H7 (cell line): ENCODE measurements at places on chromosomes 12 and 14. TPM values are rescaled to one million over a fixed set of nuclear protein-coding genes. Genes with fewer than 3 reads are reported as not detected.

The SPATA7 gene
- total RNA-seq = 8.4 and 18.4 TPM in 2 replicates

The GLIPR1L2 gene
- total RNA-seq = not detected in 2 replicates

The TSPAN8 gene
- total RNA-seq = not detected in 2 replicates

The PRB2 gene
- not detected in 2 replicates for total RNA-seq

The CBLN3 gene
- 0.24 and 1.5 TPM in 2 replicates for total RNA-seq

The OVCH1 gene
- total RNA-seq = not detected in 2 replicates

The SERPINA12 gene
- not detected in 2 replicates for total RNA-seq

DNA sequence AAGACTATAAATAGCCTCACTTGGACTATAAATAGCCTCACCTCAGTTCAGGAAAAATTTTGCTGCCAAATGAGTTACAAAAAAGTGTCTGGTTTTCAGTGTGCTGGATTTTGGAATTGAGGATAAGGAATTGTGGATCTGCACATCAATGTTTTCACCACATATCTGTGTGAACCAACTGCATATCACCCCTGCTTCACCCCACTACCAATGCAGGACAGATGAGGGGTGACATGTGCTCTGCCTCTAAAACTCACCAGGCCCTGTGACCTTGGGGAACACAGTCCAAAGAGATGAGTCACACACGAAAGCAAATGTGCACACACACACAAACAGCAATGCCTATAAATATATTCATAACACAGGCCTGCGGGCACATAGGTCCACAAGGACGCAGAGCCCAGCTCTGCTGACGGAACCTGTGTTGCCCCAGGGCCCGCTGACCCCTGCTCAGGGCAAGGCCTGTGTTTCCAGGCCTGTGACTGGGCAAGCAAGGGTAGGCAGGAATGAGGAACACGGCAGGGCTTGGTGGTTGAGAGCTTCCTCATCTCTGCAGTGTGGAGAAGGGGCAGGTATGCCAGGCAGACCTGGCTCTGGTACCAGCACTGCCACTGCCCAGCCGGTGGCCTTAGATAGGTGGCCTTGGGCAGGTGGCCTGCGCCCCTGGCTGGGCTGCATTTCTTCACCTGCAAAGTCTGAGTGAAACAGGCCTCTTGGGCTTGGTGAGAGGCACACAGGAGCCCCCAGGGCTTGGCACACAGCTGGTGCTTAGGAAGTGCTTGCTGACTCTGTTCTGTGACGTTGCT, 82.4 kb downstream of the ARL6IP4 start:
- no peak for DNase-seq

- no peak for DNase-seq
Observed at GRCh38 chr14:76250302-76250701, 98.6 kb downstream of the GPATCH2L start.

GRCh38 chr14:67515386-67516079, 17.6 kb upstream of the PLEKHH1 start:
- DNase-seq = peak; percentile 86

DNA sequence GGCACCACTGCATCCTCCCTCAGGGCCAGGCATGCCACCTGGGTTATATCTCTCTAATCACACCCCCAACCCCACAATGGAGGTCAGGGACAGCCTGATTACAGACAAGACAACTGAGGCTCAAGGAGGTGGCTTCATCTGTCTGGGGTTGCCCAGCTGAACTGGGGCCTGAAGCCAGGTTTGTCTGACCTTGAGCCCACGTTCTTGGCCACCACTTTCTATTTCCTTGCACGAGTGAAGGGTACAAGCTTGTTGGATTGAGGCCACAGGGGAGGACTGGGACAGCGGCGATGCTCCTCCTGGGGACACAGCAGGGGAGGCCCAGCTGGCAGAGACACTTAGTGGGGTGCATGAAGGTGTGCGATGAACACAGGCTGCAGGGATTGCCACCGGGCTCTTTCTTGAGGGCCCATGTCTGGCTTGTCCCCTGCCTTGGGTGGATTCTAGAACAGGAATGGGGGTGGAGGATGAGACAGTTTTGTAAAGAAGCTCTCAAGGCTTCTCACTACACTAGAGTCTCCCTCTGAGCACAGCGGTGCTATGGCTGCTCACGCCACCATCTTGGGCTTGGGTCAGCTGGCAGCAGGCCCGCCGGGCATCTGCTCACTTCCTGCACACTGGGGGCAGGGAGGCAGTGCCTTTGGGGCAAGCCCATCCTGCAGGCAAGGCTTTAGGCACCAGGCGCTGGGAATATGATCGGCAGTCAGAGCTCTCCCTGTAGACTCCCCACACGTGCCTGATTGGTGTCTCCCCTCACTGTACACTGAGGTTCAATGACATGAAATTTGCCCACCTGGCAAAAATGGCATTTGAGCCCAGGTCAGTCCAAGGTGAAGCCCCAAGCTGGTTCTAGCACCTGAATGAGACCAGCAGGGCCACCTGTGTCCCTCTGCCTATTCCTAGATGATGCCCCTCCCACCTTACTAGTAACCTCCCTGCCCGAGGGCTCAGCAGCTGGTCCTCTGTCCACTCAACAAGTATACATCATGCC, 16.0 kb downstream of the RITA1 start:
- DNase-seq = peak; percentile 28

DNA sequence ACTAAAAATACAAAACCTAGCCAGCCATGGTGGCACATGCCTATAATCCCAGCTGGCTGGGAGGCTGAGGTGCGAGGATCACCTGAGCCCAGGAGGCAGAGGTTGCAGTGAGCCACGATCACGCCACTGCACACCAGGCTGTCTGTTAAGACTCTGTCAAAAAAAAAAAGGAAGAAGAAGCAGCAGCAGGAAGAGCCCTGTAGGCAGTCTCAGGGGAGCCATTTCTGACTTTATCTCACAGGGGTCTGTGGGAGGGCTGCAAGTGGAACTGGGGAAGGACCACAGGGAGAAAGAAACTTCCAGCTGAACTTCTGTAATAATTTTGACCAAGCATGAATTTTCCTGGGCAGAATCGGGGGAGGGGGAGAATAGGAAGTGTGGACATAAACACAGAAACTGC, 32.7 kb downstream of the GARIN6 start:
- no peak for DNase-seq

DNA sequence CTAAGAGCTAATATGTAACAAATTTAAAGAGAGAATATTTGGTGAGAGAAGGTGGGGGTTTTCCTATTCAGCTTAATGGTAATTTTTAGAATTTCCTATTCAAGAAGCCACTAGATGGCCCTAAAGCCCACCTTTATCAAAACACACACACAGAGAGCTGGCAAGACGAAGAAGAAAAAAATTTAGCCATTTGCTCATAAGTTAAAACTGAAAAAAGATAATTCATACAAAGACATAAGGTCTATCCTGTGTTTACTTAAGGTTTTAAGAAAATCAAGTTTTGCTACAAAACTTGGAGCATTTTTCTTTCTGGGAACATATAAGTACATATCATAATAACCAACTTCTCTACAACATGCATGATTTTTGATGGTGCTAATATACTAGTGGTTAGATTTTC, 46.8 kb upstream of the PCED1B start:
- DNase-seq = no peak

- no peak for DNase-seq
Observed at GRCh38 chr12:38056701-38057689, 259.6 kb upstream of the ALG10B start.

DNA sequence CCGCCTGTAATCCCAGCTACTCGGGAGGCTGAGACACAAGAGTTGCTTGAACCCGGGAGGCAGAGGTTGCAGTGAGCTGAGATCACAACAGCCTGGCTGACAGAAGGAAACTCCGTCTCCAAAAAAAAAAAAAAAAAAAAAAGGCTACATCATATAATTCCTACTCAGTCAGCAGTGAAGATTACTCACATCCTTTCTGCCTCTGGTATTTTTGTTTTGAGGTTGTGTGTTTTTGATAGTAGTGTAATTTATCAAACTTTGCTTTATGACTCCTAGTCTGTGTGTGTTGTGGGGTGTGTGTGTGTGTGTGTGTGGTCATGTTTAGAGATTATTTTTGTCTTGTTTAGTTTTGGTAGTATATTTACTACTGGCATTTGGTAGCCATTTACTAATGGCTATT, 29.8 kb upstream of the DLGAP5 start:
- no peak for DNase-seq

DNA sequence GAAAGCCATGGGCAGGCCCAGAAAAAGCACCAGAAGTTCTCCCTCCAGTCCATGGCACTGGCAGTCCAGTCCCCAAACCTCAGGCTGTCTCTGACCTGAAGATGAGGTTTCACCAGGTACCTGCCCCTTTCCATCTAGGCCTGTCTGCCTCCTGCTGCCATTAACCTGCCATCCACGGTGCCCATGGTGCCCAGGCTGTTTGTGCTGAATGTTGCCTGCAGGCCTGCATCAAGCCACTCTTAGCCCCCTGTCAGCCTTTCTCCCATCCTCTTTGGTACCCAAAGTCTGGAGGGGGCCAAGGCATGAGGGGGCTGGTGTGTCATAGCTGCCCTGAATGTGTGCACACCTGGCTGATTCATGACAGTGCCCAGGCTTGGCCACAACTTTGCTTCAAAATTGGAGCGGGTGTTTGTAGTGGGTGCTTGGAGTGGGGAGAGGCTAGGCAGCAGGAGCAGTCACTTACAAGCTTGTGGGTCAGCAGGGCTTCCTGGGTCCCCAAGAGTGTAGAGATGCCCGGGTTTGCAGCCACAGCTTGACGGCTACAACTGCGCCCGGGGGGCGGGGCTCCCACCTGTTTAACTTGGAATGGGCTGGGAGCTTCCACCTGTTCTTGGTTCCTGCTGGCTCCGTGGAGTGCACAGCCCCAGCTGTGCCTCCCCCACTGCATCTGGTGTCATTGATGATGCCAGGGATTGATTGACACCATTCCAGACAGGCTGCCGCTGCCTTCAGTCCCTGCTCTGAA, 88.5 kb downstream of the GPHN start:
- no peak for DNase-seq

- DNase-seq = peak; percentile 42
Observed at GRCh38 chr14:55438066-55438683, 2.2 kb downstream of the TBPL2 start.

GRCh38 chr14:50402965-50403364, 6.3 kb upstream of the CDKL1 start:
- DNase-seq = no peak

DNA sequence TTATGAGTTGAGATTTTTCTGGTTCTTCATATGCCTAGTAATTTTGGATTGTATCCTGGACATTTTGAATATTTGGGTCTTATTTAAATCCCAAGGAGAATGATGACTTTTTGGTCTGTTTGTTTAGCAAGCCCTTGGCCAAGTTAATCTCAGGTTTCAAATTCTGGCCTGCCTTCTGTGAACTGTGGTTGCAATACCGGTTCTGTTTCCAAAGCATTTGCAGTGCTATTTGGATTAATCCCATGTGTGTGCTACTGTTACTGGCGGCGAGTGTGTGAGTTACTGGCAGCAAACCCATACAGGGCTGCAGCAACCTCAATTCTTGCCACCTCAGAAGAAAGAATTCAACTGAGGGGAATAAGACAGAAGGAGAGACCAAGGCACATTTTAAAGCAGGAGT, 51.1 kb downstream of the TMEM260 start:
- no peak for DNase-seq

GRCh38 chr12:3253682-3254275, 176.6 kb downstream of the TSPAN9 start:
- DNase-seq = no peak

DNA sequence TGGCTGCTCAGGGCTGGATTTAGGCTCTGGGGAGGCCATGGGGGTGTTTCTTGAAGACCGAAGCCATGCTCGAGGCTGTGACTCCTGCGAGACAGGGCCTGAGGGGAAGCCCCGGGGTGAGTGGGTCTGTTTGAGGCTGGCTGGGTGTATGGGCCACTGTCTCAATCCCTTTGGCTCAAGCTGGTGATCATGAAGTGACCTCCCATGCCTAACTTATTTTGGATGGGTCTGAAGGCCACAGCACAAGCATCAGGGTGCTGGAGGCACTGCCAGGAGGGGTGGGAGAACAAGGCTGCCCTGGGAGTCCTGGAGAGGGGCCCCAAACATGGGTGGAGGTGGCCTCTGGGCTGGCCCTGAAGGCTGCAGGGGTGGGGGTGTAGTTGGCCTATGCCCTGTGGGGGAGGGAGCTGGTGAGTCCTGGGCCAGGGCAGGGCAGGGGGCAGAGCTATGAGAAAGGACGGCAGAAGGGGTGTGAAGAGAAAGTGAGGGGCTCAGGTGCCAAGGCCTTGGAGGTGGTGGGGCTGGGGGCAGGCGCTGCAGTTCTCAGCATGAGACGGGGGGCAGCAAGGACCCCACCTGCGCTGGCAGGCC, 100.9 kb downstream of the KIF26A start:
- peak; percentile 61 for DNase-seq
